ENCODE measurements at places on chromosomes 4 and X.

DNA sequence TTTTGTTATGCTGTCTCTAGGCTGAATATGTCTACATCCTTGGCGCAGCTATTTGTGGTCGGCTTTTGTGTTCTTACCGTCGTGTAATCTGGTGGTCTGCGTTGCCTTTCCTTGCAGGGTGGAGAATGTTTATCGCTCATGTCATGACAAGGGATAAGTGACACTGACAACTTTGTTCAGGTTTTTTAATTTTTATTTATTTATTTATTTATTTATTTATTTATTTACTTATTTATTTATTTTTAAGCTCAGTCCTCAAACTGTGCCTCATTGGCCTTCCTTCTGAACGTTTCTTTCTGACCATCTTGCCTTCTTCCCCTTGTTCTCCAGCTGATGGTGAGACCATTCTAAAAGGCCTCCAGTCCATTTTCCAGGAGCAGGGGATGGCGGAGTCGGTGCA lies 26.4 kb downstream of the SMS start:
- DNase-seq: no peak

DNA sequence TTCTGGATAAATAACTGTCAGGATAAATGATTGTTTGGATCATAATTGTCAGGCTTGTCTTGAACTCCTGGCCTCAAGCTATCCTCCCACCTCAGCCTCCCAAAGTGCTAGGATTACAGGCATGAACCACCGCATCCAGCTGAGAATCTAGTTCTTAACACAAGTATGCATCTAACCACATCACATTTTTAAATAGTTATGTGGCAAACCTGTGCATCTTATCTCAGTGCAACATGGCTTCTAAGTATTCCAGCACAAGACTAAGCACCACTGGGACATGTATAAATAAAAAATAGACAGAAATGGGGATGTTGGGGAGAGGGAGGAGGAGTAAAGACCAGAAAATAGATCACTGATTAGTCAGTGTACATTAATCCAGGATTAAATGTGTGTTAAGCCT lies 74.7 kb upstream of the TBL1X start:
- no peak for DNase-seq

GRCh38 chr4:174036111-174036510 lies 247.4 kb downstream of the FBXO8 start:
- DNase-seq: no peak

- DNase-seq: no peak
Measured at GRCh38 chr4:13298655-13299054, 185.5 kb downstream of the RAB28 start.

GRCh38 chrX:136259543-136259942 lies 8.3 kb upstream of the MAP7D3 start:
- DNase-seq: no peak

GRCh38 chrX:13387666-13388494 lies 68.0 kb upstream of the ATXN3L start:
- DNase-seq: no peak

GRCh38 chr4:56649445-56650261 lies 31.4 kb downstream of the HOPX start:
- DNase-seq: no peak

DNA sequence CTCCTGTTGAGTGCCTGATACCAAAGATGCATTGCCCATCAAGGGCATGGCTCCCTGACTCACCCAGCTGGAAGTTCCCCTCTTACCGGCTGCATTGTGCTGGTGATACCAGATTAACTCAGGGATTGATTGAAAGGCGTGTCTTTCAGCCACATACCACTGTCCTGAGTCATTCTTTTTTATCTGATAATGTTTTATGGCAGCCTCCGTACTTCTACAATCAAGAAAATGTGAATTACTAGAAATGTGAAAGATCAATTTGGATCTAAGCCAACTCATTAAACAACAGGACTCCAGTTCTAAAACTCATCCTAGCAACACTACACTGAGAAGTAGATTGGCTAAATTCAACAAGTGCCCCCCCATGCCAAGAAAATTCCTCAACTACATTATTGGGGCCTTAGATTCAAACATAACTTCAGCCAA lies 40.0 kb downstream of the TXK start:
- DNase-seq: no peak

Data from stimulated activated CD8-positive, alpha-beta memory T cell treated with anti-CD3 and anti-CD28 coated beads, Interleukin-2, amount 100 ng/mL, for 1 hour (primary cell).